Right cardiac atrium (tissue), 5 donors: ENCODE measurements at places on chromosomes 6 and 20. TPM values are rescaled to one million over a fixed set of nuclear protein-coding genes. Genes with fewer than 3 reads are reported as not detected.

DNA sequence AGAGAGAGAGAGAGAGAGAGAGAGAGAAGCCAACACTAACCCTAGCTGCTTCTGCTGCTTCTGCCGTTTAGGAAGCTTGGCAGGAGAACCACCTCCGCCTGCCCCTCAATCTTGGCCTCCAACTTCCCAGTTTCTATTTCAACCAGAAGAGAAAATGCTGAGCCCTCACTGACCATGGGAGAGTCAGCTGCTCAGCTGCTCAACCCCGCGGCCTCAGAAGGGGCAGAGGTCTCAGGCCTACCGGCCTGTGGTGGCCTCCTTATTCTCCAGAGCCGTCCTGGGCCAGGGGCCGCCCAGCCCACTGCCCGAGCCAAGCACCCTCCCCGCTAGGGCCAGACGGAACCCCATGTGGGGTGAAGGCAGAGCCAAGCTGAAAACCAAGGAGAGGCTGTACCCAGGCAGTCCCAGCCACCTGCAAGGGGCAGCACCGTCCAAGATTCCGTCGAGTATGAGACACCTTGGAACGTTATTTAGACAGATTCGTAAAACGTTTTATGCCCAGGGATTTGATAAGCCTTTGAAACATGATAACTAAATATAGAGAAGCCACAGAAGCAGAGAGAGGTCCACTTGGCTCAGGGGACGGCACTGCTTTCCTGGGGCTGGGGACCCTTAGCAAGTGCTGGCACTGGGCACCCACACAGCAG, 116.6 kb downstream of the DLL1 start:
- DNase-seq, result no peak

DNA sequence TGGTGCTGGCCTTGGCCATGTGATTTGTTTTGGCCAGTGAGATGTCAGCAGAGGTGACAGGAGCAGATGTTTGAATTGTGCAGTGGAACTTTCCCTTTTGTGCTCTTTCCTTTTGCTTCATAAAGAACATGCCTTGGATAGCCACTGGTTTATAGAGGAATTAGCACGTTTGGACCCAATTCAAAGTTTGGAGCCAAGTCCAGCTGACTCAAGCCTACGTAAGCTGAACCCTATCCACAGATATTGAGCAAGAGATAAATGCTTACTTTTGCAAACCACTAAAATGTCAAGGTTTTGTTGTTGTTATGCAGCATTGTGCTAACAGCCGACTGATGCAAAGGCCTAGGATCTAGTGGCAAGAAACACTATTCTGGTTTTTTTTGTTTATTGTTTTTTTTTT, 230.9 kb upstream of the CITED2 start:
- no peak for DNase-seq

- DNase-seq, result no peak
These were observed 52.8 kb upstream of the PNRC1 start for GRCh38 chr6:89027756-89028155.

DNA sequence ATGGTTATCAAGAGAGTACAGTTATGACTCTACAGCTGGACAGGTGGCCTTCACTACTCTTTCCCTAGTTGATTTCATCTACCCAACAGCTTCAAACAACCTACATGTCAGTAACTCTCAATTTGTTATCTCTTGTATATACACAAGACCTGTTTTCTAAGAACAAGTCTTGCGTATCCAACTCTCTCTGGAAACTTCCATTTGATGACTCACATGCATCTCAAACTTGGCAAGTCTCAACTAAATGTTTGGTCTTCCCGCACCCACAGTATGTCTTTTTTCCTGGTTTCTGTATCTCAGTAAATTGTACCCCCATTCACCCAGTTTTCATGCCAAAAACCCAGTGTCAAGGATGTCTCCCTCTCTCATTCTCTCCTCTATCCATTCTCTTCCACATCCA, 97.7 kb downstream of the BTBD9 start:
- DNase-seq, result no peak

DNA sequence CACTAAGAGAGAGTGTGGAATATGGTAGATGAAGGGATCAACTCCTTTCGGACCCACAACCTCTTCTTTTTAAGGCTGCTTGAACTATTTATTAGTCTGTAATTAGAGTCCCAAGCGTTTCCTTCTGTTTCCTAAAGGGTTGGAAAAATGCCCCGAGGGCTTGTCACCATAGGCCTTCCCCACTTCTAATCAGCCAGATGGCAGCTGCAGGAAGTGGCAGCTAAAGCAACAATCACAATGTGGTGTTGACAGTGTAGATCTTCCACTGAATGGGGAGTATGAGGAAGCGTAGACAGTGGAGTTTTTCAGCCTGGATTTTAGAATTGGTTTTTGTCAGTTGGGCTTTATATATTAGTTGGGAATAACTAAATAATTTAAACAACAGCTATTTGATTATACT, 40.6 kb downstream of the SLC35D3 start:
- no peak for DNase-seq

- DNase-seq, result no peak
These were observed 6.8 kb upstream of the ADTRP start for GRCh38 chr6:11785415-11785773.

DNA sequence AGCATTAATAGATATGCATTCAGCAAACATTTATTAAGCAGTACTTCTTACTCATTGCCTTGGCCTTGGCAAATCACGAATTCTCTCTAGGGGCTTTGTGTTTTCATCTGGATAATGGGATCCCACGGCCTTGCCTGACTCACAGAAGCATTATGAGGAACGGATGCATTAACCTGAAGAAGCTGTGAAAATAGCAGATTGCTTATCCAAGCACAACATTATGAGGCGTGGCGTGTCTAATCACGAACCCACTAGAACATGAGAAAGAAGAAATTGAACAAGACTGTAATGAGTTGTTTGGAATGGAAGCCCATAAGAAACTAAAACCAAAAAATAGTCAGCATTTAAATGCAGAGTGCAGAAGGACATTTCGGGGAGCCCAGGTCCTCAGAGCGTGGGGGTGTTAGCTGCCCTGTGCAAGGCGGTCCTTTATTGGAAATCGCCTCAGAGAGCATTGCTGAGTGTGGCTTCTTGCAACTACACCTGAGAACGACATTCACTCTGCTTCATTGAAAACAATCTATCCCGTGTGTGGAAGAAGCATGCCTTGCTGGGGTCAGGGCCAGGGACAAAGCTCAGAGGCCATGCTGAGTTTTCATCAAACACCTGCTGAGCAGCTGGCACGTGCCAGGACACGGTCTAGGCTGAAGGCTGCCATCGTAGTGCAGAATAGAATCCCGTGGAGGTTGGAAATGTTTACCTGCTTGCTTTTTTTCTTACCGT, 179.9 kb downstream of the ZDHHC14 start:
- no peak for DNase-seq

- no peak for DNase-seq
These were observed 6.3 kb downstream of the CEBPB start for GRCh38 chr20:50196896-50197295.

DNA sequence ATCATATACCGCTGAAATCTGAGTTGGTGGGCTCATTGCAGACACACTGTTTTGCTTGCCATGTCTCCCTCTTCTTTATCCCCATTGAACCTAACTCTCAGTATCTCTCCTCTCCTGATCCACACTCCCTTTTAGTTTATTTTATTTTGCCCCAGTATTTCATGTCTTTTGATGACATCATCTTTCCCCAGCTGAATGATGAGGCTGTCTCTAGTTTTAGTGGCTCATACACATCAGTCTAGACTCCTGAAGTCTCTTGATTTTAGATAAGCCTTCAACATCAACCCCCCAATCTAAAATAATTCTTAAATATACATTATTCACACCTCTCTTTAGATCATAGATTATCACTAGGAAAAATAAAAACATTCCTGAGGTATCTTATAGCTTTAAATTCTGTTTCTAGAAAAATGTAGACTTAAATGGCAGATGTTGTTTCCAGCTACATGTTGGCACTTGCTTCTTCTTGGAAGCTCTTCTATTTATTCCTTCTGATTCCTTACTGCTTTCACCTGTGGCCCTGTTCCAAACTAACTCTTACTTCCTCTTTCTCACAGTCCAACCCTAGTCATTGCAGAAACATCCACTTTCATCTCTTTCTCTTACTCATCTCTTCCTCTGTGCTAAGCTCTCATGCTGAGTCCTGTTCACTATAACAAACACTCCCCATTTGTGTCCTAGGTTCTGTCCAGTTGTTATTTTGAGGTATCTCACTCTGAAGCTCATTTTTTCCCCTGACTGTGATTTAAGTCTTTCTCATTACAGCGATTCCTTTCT, 191.9 kb upstream of the SLC35B3 start:
- no peak for DNase-seq

DNA sequence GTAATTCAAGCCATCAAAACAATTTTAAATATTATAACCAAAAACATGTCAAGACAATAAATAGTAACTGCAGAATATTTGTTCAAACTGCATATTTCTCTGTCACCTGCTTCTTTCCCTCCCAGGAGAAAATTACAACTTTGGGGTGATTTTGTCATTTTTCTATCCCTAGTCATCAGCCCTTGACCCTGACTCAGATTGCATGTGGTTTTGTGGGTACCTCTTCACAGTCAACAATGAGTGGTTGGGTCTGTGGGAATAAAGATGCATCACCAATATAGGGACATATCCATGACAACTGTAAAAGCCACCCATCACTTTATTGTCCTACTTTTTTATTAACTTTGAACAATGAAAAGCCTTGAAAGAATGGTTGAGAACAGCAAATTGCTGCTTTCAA, 7.3 kb downstream of the COL10A1 start:
- DNase-seq, result no peak

- no peak for DNase-seq
These were observed 596.8 kb upstream of the HS3ST5 start for GRCh38 chr6:114939630-114940029.

DNA sequence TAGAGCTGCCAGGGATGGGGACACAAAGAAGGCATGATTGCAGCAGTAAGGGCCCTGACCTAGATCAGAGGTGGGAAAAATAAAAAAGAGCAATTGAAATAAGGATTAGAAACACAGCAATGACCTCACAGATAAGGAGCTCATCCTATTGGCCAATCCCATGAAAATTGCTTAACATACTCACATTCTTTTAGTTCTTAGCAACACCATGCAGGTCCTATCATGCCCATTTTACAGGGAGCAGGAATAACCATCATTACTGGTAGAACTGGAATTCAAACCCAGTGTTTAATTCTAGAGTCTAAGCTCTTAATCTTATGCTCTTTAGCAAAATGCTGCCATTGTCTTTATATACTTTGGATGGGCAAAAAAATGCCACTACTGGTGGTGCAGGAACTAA, 267.7 kb downstream of the RNF144B start:
- DNase-seq, result no peak

Gene NPEPL1
- 22.0 TPM for total RNA-seq

Gene BPIFB4
- not detected for total RNA-seq

Gene VTA1
- total RNA-seq, result 29.6 TPM

Gene ENTPD6
- total RNA-seq, result 132 TPM

Gene C4B
- total RNA-seq, result 149 TPM

Gene MTCH1
- total RNA-seq, result 228 TPM

Gene OPN5
- not detected for total RNA-seq

Gene ATP9A
- total RNA-seq, result 20.3 TPM

Gene PARD6B
- 3.3 TPM for total RNA-seq

Gene ZCCHC3
- total RNA-seq, result 13.6 TPM

Gene JAG1
- total RNA-seq, result 30.5 TPM

Gene CRISP2
- not detected for total RNA-seq

Gene TPD52L1
- total RNA-seq, result 29.5 TPM

Gene DEFB132
- total RNA-seq, result not detected

Gene BTN2A1
- 20.4 TPM for total RNA-seq

Gene DYNLT2
- 1.2 TPM for total RNA-seq

Gene FGD2
- total RNA-seq, result 9.7 TPM
